ENCODE measurements at places on chromosomes 1 and 21.

GRCh38 chr1:228378873-228379460, 27.7 kb downstream of the TRIM11 start:
- no peak for DNase-seq

DNA sequence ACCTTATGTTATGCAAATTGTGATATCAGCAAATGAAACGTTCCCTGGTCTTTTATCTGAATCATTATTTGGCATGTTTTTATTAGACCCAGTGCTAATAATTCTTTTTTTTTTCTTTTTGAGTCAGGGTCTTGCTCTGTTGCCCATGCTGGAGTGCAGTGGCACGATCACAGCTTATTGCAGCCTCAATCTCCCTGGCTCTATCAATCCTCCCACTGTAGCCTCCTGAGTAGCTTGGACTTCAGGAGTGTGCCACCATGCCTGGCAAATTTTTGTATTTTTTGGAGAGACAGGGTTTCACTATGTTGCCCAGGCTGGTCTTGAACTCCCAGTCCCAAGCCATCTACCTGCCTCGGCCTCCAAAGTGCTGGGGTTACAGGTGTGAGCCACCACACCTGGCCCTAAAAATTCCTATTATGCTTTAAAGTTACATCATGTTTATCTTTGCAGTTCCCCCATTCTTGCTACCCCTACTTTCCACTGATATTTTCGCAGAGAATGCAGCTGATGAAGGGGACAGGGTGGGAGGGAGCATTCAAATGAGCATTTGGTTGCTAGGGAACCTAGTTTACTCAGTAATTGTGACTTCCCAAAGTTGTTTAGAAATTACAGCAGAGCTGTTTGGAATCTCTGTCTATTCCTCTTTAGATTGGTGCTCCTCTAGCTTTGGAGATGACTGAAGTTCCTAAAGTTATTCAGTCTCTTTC, 18.4 kb downstream of the C1orf21 start:
- no peak for DNase-seq

- DNase-seq: no peak
These were observed 220.1 kb upstream of the VAMP3 start for GRCh38 chr1:7550981-7551380.

DNA sequence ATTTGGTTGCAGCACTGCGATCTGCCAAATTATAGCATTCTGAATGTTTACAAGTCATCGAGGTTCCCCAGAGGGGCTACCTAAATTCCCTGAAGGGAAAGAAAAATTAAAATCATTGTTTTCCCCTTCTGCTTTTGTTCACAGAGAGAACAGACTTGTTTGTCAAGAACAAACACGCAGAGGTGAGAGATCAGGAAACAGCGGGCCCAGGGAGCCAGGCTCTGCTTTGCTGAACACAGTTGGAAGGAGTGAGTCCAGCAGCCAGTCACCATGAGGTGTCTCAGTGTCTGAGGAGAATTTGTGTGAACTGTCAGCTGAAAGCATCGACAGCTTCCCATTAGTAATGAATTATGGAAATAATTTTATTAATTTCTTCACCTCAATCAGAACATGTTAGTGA, 52.5 kb downstream of the RWDD3 start:
- DNase-seq: no peak

GRCh38 chr1:70364439-70364838, 9.9 kb upstream of the ANKRD13C start:
- DNase-seq: no peak

DNA sequence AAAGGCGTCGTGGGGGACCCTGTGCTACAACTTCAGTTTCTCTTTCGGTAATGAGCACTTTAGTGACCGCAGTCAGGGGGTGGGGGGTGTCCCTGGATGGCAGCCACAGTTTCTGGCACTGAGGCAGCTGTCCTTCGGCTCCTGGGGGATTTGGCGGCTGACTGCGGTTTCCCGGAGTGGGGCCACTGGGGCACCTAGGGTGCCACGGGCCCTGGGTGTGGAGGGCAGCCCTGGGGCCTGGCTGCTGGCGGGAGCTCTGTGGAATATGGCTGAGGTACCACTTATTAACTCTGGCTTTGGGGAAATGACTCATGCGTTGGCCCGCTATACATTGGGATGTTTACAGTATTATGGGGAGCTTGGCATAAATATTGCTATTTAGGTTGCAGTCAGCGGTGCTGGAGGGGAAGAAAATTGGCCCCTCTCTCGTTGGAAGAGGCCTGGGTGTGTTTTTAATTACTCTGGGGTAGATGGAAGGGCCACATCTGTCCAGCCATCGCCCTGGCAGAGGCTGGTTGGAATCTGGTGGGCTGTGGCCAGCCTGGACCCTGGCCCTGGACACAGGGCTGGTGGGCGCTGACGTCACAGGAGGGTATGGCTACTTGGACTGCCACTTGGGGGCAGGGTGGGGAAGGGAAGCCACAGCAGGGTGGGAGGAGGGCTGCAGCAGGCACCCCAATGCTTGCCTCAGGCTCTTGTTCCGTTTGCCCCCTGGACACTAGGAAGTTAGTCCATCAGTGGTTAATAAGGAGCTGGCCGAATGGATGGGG, 2.0 kb downstream of the EPHB2 start:
- no peak for DNase-seq

DNA sequence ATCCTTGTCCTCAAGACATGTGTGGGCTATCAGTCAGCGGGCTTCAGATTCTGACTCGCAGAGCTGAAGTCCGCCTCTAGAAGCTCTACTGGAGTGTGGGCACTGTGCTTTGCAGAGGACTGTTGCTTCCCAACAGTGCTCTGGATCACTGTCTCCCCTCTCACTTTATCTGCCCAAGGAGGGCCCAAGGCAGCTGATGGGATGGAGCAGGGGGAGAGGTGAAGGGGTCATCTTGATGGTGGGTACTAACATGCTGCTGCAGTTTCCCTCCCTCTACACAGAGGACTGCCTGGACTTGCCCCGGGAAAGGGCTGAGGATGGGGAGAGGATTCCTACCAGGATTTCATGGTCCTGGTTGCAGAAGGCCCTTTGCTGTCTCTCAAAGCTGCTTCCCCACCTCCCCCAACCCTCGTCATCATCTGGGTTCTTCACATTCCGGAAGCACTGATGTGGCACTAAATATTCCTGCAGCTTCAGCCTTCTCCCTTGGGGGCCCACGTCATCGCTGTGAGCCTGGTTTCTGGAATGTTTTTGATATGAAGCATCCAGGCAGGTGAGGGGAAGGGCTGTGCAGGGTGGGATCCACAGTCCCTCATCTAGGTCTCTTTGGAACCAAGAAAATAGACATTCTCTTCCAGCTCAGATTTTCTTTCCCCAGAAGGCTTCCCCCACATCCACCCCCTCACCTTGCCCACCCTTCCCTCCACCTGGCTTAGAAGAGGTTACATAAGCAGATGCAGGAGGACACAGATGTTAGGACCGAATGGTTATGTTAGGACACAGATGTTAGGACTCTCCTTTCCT, 23.2 kb downstream of the NUAK2 start:
- no peak for DNase-seq

DNA sequence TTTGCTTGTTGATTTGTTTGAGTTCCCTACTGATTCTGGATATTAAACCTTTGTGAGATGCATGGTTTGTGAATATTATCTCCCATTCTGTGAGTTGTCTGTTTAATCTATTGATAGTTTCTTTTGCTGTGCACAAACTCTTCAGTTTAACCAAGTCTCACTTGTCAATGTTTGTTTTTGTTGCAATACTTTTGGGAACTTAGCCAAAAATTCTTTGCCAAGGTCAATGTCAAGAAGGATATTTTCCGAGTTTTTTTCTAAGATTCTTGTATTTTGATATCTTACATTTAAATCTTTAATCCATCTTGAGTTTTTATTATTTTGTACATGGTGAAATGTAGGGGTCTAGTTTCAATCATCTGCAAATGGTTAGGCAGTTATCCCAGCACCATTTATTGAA, 1230.7 kb upstream of the NCAM2 start:
- DNase-seq: no peak

DNA sequence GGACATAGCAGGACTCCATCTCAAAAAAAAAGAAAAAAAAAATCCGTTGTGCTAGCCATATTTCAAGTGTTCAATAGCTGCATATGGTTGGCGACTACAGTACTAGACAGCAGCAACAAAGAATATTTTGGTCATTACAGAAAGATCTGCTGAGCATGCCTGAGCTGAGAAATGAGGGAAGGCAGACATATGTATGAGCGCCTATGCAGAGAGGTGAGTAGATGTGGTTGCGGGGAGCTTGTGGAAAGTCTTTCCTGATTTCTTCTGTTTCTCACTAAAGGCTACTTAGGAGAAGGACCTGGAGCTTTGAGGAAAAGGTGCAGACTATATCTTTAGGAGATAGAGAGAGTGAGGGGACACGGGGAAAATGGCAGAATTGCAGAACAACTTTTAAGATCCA, 21.0 kb upstream of the APP start:
- DNase-seq: no peak

DNA sequence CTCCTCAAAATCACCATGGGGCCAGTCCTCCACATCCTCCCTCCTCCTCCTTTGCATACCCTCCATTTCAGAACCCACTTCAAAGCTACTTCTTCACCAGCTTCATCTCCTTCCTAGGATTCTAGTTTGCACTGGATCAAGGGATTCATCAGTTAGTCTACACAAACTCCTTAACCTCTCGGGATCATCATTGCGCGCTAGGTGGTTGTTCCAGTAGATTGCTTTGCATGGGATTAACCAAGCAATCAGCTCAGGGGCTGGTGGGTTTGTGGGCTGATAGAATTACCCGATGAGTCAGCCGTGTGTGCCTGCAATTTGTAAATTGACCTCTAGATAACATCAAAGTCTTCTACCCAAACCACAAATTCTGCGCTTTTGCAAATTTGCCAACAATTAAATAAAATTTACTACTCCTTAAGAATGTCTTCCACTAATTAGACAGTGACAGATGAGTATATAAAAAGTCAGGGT, 7.7 kb downstream of the KANK4 start:
- DNase-seq: no peak

- DNase-seq: no peak
These were observed 221.8 kb upstream of the ESRRG start for GRCh38 chr1:216944864-216945510.

GRCh38 chr1:65490231-65491009, 70.0 kb downstream of the LEPR start:
- no peak for DNase-seq

- DNase-seq: no peak
These were observed 55.2 kb downstream of the SYT14 start for GRCh38 chr1:209993061-209993830.

GRCh38 chr1:153288634-153289275, 24.0 kb downstream of the PGLYRP3 start:
- DNase-seq: no peak

- no peak for DNase-seq
These were observed 16.7 kb downstream of the DISC1 start for GRCh38 chr1:231643071-231643934.

GRCh38 chr21:37513383-37513782, 146.8 kb downstream of the DYRK1A start:
- DNase-seq: no peak

GRCh38 chr1:67642629-67643028, 42.4 kb upstream of the GADD45A start:
- DNase-seq: no peak

DNA sequence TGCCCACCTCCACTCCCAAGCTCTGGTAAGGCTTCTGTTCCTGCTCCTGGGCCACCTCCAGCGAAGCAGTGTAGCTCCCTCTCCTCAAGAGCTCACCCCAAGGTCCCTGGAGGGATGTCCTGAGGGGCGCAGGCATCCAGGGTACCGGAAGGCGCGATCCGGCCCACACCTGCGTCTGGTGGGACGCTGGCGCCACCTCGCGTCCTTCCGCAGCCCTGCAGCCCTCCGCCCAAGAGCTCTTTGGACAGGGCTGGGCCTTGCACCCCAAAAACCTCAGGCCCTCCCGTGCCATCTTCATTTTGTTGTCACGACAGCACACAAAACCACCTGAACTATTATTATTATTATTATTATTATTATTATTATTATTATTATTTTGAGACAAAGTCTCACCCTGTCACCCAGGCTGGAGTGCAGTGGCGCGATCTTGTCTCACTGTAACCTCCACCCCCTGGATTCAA, 49.2 kb upstream of the PAX7 start:
- DNase-seq: no peak

DNA sequence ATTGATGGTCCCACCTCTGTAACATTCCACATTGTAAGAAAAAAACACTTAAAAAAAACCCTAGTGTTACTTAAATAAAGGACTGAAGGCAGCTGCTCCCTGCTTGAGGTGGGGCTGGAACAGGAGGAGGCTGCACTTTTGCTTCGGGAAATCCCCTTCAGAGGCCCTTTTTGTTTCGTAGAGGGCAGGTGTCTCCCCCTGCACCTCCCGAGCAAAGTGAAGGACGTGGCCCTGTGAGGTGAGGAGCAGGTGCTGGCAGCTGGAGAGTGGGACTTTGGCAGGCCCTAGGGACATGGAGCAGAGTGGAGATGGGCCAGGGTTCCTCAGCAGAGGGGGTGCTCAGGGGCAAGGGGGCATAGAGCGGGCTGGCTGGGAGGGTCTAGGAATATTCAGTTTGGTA, 33.4 kb upstream of the WNT4 start:
- no peak for DNase-seq

GRCh38 chr1:32500387-32501209, 35.7 kb downstream of the ZBTB8B start:
- no peak for DNase-seq

DNA sequence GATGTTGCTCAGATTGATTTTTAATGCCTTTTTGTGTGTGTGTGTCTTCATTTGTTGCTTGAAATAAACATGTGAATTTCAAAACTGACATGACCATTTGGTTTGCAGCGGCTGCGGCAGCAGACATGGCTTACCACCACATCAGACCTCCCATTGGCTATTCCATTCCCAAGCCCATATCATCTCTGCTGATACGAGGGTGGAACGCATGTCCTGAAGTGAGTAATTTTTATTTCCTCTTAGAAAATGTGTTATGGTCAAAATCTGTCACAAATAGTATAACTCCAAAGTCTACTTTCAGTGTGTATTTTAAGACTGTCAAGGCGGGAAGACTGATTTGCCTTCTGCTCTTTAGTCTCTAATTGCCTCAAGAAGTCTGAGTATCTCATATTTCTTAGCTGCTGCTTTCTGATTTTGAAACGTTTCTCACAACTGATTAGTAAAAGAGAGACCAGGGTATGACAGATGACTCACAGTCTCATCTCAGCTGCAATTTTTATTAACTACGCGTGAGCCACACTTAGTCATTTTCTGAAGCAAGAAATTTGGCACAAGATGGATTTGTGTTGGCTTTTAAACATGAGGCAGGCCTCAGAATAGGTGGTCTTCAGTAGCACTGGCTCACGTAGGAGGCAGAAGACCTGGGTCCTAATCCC, 49.0 kb downstream of the LRRC53 start:
- no peak for DNase-seq

DNA sequence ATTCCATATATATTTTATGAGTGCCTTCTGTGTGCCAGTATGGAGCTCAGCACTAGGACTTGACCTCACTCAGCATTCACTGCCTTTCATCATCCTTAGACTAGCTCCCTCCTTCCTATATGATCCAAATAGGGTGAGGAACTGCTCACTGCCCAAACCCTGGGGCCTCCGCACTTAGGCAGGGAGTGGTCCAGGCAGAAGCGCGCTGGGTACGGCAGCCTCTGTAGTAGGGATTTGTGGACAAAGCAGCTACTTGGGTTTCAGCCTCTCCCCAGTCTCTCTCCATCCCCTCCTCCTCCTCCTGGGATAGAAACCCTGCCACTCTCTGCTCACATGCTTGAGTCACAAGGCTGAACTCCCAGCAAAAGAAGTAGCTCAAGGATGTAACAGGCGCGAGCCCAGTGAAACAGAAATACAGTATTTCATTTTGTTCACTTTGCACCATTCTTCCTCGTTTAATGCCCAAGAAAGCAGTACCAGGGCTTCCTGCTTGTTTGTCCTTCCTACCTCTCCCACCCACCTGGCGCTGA, 32.9 kb downstream of the PLEKHA6 start:
- no peak for DNase-seq

Measured in activated CD4-positive, CD25-positive, alpha-beta regulatory T cell treated with anti-CD3 and anti-CD28 coated beads, Interleukin-2, amount 50 U/mL, for 16 hours (primary cell).